Tibial nerve (tissue), 4 donors: ENCODE measurements at places on chromosomes 1 and 21.

DNA sequence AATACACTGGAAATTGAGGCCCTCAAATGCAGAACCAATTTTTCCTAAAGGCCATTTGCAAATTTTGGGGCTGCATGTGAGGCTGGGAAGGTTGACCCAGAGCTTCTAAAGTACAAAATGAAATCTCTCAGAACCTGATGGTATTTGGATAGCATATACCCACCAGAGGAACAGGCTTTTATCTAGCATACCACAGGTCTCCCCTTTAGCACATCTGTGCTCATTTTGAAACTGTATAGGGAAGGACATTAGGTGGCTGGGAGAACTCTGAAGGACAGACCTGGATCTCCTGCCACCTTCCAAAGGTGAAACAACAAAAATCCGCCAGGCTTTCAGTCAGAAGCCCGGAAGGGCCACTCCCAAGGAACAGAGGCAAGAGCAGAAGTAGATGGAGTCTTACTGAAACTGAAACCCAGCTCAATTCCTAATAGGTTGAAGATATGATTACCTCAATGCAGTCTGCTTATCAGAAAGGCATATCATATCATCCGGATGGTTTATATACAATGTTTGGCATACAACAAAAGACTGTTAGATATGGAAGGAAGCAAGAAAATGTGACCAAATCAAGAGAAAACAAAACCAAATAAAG, 11.6 kb downstream of the CD55 start:
- DNase-seq: no peak

DNA sequence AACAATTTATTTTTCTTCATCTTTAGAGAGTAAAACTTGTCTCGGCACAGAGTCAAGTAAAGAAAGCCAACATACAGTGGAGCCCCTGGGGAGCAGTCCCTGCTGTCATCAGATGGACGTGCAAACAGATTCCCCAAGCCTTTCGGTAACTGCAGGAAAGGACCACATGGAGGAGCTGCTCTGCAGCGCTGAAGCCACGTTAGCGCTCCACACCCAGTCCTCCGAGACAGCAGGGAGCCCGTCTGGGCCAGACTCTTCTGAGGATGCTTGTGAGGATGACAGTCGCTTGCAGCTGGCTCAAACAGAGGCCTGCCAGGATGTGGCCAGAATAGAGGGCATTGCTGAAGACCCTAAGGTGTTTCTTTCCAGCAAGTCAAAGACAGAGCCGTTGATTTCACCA, 77.1 kb upstream of the SCCPDH start:
- no peak for DNase-seq

GRCh38 chr21:27954543-27955165, 987.8 kb upstream of the ADAMTS5 start:
- DNase-seq: no peak

- no peak for DNase-seq
Observed at GRCh38 chr1:221708987-221709386, 32.9 kb downstream of the DUSP10 start.

DNA sequence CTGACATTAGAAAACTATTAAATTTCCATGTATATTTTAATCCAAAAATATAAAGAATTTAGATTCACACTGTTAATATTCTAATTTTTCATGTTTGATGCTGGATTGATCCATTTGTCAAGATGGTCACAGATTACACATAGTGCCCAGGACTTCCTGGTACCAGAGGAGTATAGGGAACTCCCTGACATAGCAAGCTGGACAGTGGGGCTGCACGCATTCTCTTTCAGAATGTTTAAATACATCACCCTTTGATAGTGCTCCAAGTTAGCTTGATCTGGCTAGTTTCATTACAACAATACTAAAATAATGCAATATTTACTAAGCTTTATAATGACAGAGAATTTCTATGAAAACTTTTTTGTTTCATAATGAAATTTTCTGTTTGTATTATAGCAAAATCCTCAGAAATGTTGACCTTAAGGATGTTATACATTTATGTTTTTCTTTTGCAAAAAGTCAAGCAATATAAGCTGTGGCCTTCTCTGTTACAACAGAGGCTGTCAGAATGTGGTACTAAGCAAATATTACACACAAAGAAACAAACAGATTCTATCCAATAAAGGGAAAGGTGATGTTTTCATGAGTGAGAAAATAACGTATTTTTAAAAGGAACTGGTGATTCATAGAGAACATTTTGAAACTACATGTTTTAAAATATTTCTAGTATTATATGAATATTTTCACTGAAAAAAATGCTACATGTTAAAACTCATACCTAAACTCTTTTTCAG, 84.7 kb downstream of the SLC35F3 start:
- DNase-seq: no peak

DNA sequence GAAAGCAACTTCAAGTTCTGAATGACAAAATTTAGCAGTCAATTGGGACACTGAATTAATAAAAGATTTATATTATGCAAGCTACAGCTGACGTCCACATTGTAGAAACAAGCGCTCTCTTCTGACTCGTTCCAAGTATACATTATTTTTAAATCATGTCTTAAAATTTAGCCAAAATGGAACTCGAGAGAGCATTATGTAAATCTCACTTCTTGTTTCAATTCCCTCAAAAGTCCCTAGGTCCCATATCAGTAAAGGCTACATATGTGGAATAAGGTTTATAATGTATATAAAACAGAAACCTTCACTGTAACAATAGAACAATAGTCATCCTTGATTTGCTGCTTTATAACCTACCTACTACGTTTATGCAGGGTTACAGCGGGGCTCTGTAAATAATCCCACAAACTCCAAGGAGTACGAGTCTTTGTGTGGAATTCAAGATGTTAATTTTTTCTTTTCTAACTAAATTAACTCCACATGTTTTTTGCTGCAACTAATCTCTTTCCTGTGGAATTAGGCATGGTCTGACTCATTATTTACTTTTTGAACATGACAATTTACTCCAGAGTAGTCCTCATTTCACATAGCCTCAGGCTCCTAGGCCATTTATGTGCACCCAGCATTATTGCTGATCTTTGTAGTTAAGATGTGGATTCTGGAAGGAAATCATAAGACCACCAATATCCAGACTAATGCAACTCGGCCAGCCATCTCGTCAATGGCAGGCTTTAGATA, 785.1 kb downstream of the LTN1 start:
- DNase-seq: no peak

DNA sequence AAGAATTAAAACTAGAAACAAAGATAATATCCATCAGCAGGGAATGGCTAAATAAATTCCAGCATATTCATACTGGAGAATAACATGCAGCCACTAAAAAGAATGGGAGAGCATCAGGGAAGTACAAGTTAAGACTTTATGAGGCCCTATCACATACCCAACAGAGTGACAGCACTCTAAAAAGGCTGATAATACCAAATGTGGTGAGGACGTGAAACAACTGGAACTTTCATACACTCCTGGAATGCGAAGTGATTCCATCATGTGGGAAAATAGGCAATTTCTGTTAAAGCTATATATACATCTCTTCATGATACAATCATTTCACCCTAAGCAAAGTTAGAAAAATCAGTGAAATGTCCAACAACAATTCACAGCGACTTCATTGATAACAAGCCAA, 42.6 kb downstream of the COL6A1 start:
- DNase-seq: no peak

GRCh38 chr1:24322470-24323177, 3.5 kb downstream of the GRHL3 start:
- no peak for DNase-seq

DNA sequence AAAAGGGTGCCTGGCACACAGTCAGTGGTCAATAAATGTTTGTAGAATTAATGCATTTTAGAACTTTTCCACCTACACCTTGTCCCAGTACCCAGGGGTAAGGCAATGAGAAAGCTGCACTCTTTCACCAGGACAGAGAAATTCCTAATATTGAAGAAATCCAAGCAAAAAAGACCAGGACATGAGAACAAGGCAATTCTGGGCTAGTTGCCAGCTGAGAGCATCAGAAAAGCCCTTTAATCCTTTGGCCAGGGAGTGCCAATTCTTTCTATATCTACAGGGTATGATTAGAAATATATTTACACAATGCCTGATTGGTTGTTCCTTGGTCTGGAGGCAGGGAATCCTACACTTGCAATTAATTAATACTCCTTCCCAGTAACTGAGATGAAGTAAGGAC, 492.4 kb upstream of the NFIA start:
- DNase-seq: no peak

DNA sequence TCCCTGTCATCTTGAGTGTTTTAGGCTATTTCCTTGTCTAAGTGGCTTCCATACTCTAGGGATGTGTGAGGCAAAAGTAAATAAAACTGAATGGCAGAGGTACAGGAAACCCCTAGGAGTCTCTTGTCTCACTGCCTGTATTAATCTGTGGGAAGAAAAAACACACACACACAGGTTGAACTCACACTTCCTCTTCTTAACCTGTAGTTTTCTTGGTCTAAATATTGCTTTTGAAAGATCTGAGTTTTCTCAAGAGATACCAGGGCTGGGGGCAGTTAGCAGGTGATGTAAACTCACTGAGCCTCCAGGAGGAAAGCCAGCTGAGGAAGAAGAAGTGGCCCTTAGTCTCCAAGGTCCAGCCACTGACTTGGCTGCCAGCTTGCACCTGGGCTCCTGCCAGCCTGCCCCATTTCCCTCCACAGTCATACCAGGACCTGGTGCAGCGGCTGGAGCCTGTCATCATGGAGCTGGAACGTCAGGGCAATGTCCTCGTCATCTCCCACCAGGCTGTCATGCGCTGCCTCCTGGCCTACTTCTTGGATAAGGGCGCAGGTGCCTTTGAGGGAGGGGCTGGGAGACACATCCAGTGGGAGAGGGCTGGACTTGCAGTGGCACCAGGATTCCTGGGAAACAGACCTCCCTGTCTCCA, 16.9 kb downstream of the PFKFB2 start:
- DNase-seq: no peak

DNA sequence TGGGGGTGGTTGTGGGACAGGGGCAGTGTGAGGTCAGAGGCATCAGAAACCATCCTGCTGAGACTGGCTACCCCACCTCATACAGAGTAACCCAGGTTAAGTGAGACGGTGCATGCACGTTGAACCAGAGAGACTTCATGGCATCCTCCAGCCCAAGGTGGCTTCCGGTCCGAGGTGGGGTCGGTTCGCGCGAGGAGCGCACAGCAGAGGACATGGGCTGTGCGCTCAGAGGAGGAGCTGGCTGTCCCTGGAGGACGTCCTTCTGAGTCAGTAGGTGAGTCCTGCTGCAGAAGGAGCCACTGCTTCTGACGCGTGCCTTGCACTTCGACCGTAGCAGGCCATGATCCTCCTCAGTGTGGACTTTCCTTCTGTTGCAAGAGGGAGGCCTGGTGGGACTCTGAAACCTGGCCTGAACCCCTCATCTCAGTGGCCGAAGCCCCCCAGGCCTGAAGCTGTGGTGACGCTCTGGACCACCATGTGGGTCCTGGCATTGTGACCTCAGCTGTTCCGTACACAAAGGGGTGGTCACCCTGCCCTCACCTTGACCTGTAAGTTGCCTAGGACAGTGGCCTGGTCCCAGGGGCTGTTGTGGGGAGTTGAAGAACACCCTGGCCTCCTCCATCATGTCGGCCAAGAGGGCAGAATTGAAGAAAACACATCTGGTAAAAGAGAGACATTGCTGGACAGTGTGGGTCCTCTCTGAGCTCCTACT, at the start of gene TEX35:
Gene TEX35, plus strand, starts transcription at position 544 of the 712 bp plus-strand sequence. Its CDS starts 80 bp downstream, at position 624.
- no peak for DNase-seq

DNA sequence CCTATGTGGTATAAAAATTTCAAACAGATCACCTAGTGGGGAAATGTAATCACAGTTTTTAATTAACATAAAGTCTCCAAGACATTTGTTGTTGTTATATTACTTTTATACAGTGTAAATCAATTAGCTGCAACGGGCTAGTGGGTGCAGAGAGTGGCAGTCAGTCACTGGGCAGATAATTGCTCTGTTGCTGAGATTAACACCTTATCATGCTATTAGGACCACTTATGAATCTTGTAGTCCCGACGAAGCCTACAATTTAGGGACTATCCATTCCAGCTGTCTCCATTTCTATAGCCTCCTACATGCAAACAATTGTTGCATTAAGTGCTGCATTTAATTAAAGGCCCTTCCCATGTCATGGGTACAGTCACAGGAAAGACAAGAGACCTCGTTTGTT, 158.9 kb upstream of the PROX1 start:
- DNase-seq: no peak

DNA sequence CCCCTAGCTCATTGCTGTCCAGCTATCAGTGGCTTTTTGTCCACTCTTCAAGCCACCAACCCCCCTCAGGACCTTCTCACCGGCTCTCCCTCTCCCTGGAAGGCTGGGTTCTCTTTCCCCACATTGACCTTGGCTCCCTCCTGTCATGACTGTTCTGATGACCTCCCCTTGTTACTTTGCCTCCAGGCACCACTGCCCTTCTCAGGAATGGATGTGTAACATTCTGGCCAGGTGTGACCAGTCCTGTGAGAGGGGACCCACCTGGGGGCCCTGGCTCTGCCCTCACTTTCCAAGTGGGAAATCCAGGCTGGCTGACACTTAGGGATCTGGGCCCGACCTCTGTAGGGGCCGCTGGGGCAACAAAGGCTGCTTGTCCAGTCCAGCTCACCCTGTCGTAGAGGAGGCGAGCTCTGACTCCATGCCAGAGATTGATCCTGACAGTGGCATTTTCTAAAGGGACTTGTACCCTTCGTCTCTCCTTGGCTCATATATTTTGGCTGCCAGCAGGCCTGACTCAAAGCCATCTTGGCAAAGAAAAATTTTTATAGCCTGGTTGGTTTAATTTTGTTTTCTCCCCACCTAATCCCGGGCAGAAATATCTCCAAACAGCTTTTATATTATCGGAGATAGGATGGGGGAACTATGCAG, 37.9 kb upstream of the USP24 start:
- no peak for DNase-seq

DNA sequence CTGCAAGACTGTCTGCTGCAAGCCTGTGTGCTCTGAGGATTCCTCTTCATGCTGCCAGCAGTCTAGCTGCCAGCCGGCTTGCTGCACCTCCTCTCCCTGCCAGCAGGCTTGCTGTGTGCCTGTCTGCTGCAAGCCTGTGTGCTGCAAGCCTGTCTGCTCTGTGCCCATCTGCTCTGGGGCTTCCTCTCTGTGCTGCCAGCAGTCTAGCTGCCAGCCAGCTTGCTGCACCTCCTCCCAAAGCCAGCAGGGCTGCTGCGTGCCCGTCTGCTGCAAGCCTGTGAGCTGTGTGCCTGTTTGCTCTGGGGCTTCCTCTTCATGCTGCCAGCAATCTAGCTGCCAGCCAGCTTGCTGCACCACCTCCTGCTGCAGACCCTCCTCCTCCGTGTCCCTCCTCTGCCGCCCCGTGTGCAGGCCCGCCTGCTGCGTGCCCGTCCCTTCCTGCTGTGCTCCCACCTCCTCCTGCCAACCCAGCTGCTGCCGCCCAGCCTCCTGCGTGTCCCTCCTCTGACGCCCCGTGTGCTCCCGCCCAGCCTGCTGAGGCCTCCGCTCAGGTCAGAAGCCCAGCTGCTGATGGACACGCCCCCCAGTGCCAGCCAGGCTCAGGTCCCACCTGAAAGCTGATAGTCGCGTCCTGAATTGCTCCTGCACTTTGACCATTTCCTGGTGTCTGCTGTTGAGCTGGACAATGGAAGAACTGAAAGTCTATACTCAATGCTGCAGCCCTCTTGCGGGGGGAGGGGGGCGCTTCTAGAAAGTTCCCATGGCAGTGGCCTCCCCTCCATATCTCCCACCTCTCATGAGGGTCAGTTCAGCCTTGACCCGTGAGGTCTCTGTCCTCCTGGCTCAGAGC, 1.2 kb downstream of the KRTAP10-4 start:
- DNase-seq: no peak
